ENCODE measurements at places on chromosomes 7 and 10. TPM values are rescaled to one million over a fixed set of nuclear protein-coding genes. Genes with fewer than 3 reads are reported as not detected.

- DNase-seq = no peak
Measured at GRCh38 chr10:120327675-120328074, 129.4 kb upstream of the PLPP4 start.

GRCh38 chr10:110964681-110965080 lies 45.3 kb downstream of the SHOC2 start:
- DNase-seq = no peak

DNA sequence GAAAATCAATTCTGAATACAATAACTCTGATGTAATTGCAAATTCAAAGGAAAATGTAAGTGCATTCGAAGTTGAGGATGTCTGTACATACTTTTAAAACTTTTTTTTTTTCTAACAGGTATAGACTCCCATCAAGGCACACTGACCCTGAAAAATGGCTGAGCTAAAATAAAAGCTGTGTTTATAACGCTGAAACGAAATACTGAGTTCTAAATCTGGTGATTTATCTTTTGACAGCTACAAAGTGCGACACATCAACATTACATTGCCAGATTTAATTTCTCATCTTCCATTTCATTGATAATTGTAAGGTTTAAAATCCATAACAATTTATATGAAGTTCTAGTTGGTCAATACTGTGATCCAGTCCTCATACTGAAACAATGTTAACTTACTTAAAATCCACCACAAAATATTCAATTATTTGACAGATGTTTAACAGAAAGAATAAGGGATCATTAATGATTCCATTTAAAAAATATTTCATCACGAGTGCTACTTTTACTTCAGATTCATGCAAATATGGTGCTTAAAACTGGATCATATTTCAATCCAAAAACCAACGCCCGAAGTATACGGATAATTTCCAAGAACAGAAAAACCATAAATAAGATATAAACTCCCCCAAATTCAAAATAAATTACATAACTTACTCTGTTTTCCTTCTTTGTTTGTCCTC lies 1.4 kb downstream of the RAB11FIP2 start:
- no peak for DNase-seq

DNA sequence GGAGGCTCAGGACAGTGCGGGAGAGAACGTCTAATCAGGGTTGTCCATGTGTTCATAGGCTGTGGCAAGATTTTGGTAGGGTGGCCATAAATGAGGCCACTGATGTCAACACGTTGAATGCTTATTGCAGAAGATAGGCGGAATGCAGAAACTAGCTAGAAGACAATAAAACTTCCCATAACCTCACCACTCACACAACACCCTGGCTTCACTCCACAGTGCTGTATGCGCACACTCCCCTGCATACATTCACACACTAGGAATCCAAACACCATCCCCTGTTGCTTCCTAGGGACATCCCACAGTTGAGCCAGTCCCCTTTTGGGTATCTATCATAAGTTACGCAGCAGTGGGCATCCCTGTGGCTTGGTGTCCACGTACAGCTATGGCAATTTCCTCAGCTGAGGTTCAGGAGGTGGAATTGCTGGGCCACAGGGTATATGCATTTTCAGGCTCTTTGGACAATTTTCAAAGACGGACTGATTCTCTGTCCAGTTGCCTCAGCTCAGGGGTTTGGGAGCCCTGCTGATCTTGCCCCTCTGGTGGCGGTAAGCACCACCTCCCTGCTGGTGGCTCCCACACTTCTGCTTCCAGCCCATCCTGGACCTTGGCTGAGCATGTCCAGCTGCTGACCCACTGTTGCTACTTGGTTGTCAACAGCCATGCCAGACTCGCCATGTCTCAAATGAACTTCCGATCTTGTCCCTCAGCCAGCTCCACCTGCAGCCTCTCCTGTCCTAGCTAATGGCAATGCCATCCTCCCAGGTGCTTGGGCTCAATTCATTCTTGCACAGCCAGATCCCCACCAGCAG lies 36.4 kb downstream of the CDH23 start:
- peak; percentile 54 for DNase-seq

DNA sequence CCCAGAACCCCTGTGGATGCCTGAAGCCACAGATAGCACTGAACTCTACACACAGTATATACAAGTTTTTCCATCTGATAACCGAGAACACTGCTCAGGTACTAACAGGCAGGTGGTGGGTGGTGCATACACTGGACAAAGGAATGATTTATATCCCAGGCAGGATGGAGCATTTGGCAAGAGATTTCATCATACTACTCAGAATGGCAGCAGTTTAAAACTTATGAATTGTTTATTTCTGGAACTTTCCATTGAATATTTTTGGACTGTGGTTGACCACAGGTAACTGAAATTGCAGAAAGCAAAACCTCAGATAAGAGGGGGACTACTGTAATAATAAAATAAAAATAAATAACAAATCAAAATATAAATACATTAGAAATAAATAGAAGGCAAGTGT lies 10.9 kb upstream of the KCNMA1 start:
- no peak for DNase-seq

Gene PVRIG
- not detected for total RNA-seq

Gene TMEM236
- under 0.01 TPM for total RNA-seq

Gene WNT8B
- total RNA-seq = not detected

Gene GALNT11
- total RNA-seq = 42.7 TPM

Gene FEZF1
- total RNA-seq = not detected
